ENCODE measurements at places on chromosomes 11 and 22. TPM values are rescaled to one million over a fixed set of nuclear protein-coding genes. Genes with fewer than 3 reads are reported as not detected.

GRCh38 chr11:43269254-43269918, 42.4 kb upstream of the API5 start:
- no peaks in the 10 kb centered on the region for H3K36me3 ChIP-seq
- DNase-seq: no peak
- no peaks in the 10 kb centered on the region for H3K4me1 ChIP-seq
- no peak overlapping the region for H3K27ac ChIP-seq
- H3K27me3 ChIP-seq: no peaks in the 10 kb centered on the region
- H3K4me3 ChIP-seq: no peak overlapping the region

CCDC15 gene
- total RNA-seq: 1.5 TPM

DNA sequence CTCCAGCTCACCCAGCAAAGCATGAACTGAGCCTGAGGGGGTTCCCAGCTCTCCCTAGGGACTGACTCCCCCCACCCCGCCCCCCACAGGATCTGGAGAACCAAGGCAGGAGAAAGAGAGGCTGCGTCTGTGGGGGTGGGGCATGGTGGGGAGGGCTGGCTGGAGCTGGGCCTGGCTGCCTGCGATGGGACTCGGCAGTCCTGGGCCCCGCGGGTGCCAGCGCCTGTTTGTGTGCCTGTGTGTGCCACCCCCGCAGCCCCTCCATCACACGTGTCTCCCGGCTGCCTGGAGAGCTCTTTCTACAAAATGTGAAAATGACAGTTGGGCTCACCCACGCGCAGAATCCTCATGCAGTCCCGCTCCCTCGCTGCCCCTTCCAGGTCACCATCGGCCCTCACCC, 46.8 kb downstream of the CACNA1I start:
- H3K4me1 ChIP-seq: no peaks in the 10 kb centered on the region
- no peak overlapping the region for H3K27ac ChIP-seq
- H3K27me3 ChIP-seq: peaks cover 8% of the 10 kb centered on the region
- no peaks in the 10 kb centered on the region for H3K36me3 ChIP-seq
- no peak for DNase-seq

DNA sequence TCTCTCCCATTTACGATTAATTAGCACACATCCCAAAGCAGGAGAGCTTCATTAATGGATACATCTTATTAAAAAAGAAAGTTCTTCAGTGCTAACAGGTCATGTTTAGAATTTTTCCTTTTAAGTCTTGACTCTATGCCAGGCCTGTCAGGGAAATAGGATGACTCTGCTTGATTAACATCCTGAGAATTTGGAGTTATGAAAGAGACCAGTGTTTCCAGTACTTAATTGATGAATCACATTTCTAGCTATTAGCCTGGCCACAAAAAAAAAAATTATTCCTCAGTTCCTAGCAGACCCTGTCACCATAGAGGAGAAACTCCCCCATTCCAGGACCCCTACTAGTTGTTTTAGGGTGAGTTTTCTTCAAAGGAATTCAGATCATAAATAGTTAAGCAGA, 23.6 kb upstream of the ME3 start:
- H3K27ac ChIP-seq: no peak overlapping the region
- H3K36me3 ChIP-seq: no peaks in the 10 kb centered on the region
- H3K27me3 ChIP-seq: no peaks in the 10 kb centered on the region
- H3K4me1 ChIP-seq: no peaks in the 10 kb centered on the region
- H3K4me3 ChIP-seq: no peak overlapping the region
- DNase-seq: no peak

PLEKHA7 gene
- total RNA-seq: 38.2 TPM

- H3K4me1 ChIP-seq: no peaks in the 10 kb centered on the region
- no peaks in the 10 kb centered on the region for H3K27me3 ChIP-seq
- DNase-seq: no peak
- H3K36me3 ChIP-seq: no peaks in the 10 kb centered on the region
- H3K4me3 ChIP-seq: no peak overlapping the region
These were observed 26.9 kb upstream of the OR56A1 start for GRCh38 chr11:6057452-6057851.

IPO7 gene
- total RNA-seq: 180 TPM

GRCh38 chr11:47377571-47378009, 757 bp downstream of the SPI1 start:
- DNase-seq: no peak
- H3K4me3 ChIP-seq: no peak overlapping the region
- no peaks in the 10 kb centered on the region for H3K27me3 ChIP-seq
- no peaks in the 10 kb centered on the region for H3K36me3 ChIP-seq

OR8G1 gene
- not detected for total RNA-seq

- no peak overlapping the region for H3K4me3 ChIP-seq
- H3K27me3 ChIP-seq: no peaks in the 10 kb centered on the region
- DNase-seq: no peak
These were observed 73.7 kb upstream of the KIRREL3 start for GRCh38 chr11:127074151-127074761.

GRCh38 chr11:113112307-113112706, 151.1 kb downstream of the NCAM1 start:
- H3K4me1 ChIP-seq: no peaks in the 10 kb centered on the region
- no peaks in the 10 kb centered on the region for H3K27me3 ChIP-seq
- H3K27ac ChIP-seq: no peak overlapping the region
- H3K36me3 ChIP-seq: no peaks in the 10 kb centered on the region
- H3K4me3 ChIP-seq: no peak overlapping the region
- no peak for DNase-seq

DNA sequence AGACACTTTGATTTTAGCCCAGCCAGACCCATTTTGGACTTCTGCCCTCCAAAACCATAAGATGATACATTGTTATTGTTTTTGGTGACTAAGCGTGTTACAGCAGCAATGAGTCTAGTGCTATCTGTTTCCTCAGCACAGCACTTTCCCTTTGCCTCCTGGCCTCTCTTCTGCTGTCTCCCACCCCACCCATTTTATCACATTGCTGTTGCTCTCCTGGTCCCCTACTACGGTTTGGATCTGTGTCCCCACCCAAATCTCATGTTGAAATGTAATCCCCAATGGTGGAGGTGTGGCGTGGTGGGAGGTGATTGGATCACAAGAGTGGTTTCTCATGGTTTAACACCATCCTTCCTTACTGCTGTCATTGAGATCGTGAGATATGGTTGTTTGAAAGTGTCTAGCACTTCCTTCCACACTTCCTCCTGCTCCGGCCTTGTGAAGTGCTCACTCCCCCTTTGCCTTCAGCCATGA, 59.8 kb upstream of the CD82 start:
- no peak for DNase-seq
- no peak overlapping the region for H3K27ac ChIP-seq
- H3K36me3 ChIP-seq: no peaks in the 10 kb centered on the region
- no peaks in the 10 kb centered on the region for H3K27me3 ChIP-seq

DNA sequence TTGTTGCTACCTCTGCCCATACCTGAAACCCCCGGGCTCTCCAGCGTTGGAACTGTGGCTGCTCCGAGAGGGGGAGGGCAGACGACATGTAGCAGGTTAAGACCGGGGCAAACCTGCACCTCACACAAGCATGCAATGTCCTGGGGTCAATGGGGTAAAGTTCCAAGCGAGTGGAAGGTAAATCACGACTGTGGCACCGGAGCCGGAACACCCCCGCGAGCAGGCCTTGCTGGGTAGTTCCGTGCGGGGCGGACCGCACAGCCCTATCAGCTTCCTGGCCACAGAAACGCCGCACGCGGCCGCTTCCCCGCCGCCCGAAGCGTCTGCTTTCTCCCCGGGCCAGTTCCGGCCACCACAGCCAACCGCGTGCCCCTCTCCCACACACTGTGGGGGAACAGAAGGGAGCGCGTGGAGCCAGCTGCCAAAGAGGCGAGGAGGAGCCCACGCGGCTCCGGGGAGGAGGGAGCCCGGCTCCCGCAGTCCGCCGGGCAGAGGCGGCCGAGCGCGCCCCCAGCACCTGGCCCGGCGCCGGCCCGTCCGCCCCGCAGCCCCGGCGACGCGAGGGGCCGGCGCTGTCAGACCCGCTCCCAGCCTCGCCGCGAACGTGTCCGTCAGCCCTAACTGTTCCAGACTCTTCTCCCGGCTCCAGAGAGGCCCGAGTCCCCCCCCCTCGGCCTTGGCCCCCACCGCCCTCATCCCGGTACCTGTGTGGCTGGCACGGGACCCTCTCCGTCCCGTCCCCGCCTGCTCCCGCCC, 1.6 kb downstream of the SPTBN2 start:
- no peaks in the 10 kb centered on the region for H3K27me3 ChIP-seq
- no peaks in the 10 kb centered on the region for H3K36me3 ChIP-seq
- no peak overlapping the region for H3K27ac ChIP-seq
- H3K4me1 ChIP-seq: no peaks in the 10 kb centered on the region

DNA sequence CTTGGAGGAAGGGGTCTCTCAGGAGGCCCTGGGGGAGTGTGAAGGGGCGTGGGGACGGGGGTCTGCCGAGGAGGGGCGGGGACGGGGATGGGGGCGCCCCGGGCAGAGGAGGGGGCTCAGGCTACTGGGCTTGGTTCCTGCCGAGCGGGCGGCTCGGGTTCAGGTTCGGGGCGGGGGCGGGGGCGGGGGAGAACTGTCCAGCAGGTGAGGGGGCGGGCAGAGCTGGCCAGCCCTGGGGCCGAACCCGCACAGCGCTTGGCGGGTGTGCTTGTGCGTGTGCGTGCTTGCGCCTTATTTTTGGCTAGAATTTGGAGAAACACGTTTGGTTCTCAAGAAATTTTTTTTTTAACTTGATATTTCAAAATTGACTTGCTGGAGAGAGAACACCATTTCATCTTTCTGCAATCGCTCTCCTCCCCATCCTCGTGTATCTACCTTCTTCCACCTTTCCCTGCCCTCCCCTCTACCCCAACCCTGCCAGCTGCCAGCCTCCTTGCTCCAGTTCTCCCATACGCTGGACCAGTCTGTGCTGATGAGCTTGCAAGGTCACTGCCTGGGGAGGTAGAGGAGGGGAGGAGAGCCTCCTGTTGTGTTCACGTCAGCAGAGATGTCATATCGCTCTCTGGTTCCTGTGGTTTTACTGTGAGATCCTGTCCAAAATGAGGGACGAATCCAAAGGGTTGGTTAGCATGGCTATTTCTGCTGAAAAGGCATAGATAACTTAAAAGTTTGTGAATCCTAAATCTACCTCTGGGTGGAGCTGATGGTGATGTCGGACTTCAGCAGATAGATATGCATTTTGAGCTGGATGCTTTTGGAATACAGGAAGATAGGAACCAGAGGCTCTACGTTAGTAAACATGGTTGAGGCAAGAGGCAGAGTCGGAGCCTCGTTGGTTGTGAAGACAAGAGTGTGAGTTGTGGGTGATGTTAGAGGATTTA, 668 bp downstream of the MADD start:
- peak overlapping the region; percentile 86 for H3K4me3 ChIP-seq
- H3K27ac ChIP-seq: peak overlapping the region; percentile 97
- H3K27me3 ChIP-seq: no peaks in the 10 kb centered on the region
- DNase-seq: peak; percentile 41
- H3K36me3 ChIP-seq: no peaks in the 10 kb centered on the region

- H3K36me3 ChIP-seq: no peaks in the 10 kb centered on the region
- H3K27ac ChIP-seq: no peak overlapping the region
- no peak overlapping the region for H3K4me3 ChIP-seq
- DNase-seq: no peak
These were observed 575.6 kb downstream of the INSC start for GRCh38 chr11:15690320-15690719.

DNA sequence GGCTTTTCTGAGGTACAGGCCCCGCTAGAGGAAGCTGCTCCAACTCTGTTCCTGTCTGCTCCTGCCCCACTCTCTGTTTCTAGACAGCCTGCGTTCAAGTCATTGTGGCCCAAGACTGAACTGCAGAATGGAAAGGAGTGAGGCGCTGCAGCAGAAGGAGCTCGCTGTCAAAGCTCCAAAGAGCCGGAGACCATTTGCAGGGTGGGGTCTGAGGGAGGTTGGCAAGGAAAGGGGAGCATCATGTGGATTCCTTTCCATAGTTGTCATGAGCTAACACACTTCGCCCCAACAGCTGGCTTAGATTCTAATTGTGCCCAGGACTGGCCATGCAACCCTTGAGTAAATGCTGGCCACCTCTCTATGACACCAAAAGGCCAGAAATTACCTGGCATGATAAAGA, 18.8 kb downstream of the APOL4 start:
- DNase-seq: no peak
- no peaks in the 10 kb centered on the region for H3K36me3 ChIP-seq
- no peak overlapping the region for H3K27ac ChIP-seq
- H3K4me3 ChIP-seq: no peak overlapping the region
- no peaks in the 10 kb centered on the region for H3K27me3 ChIP-seq

SEC14L6 gene
- 4.0 TPM for total RNA-seq

LGALS12 gene
- total RNA-seq: not detected

GRCh38 chr11:26199331-26200095, 132.4 kb upstream of the ANO3 start:
- no peaks in the 10 kb centered on the region for H3K36me3 ChIP-seq
- no peak overlapping the region for H3K4me3 ChIP-seq
- no peaks in the 10 kb centered on the region for H3K4me1 ChIP-seq
- no peaks in the 10 kb centered on the region for H3K27me3 ChIP-seq

GRCh38 chr11:133896028-133896427, 50.7 kb upstream of the SPATA19 start:
- H3K36me3 ChIP-seq: no peaks in the 10 kb centered on the region
- no peaks in the 10 kb centered on the region for H3K27me3 ChIP-seq
- H3K4me3 ChIP-seq: no peak overlapping the region

DNA sequence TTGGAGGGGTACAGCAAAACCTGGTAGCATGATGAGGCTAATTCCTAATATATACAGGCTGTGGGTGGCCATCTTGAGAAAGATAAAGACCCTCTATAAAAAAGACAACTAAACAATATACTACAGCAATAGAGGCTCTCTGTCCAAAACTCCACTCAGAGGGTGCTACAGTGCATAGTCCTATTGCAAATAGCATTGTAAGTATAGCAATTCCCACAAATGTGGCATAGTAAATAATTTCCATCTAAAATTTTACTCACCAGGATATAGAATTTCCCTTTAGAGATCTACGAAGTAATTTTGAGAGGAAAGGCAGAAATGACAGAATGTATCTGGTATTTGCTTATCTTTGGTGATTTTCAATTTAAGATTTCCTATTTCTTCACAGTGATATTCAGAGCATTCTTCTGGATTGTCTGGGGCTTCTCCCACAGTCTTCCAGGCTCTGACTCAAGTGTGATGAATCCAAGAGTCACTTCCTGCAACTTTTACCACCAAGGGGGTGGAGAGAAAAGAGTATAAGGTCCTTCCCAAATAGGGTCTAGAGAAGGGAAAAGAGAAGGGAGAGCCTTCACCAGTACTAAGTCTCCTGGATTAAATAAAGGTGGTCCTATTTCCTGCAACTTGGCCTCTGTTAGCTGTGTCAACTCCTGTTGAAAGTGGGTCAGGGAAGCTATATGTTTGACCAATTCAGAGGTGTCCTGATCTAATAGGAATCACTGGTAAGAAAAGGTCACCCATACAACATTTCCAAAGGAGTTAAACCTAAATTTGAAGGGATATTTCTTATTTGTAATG, 1054.7 kb upstream of the CNTN5 start:
- H3K27ac ChIP-seq: no peak overlapping the region
- no peaks in the 10 kb centered on the region for H3K27me3 ChIP-seq
- no peaks in the 10 kb centered on the region for H3K36me3 ChIP-seq
- no peak overlapping the region for H3K4me3 ChIP-seq

- H3K4me3 ChIP-seq: no peak overlapping the region
- H3K4me1 ChIP-seq: no peaks in the 10 kb centered on the region
- H3K36me3 ChIP-seq: no peaks in the 10 kb centered on the region
- DNase-seq: no peak
- H3K27ac ChIP-seq: no peak overlapping the region
- no peaks in the 10 kb centered on the region for H3K27me3 ChIP-seq
These were observed 857.2 kb upstream of the TENM4 start for GRCh38 chr11:80297858-80298632.

GRCh38 chr11:69442807-69443137, 38.7 kb upstream of the LINC01488 start:
- no peaks in the 10 kb centered on the region for H3K36me3 ChIP-seq
- H3K27ac ChIP-seq: peak overlapping the region; percentile 70
- H3K4me3 ChIP-seq: peak overlapping the region; percentile 25
- H3K27me3 ChIP-seq: no peaks in the 10 kb centered on the region
- peaks cover 18% of the 10 kb centered on the region for H3K4me1 ChIP-seq

- peaks cover 3% of the 10 kb centered on the region for H3K4me1 ChIP-seq
- DNase-seq: no peak
- no peaks in the 10 kb centered on the region for H3K36me3 ChIP-seq
- H3K27me3 ChIP-seq: no peaks in the 10 kb centered on the region
- H3K4me3 ChIP-seq: no peak overlapping the region
These were observed 7.7 kb downstream of the SCN2B start for GRCh38 chr11:118168751-118169150.
